Stromal cell of bone marrow (primary cell): ENCODE measurements at places on chromosomes 13 and 19.
A peak's percentile ranks its signal among the peaks of the same experiment; 100 is the strongest.

- DNase-seq, result no peak
Observed at GRCh38 chr13:34458756-34459715, 483.0 kb upstream of the NBEA start.

DNA sequence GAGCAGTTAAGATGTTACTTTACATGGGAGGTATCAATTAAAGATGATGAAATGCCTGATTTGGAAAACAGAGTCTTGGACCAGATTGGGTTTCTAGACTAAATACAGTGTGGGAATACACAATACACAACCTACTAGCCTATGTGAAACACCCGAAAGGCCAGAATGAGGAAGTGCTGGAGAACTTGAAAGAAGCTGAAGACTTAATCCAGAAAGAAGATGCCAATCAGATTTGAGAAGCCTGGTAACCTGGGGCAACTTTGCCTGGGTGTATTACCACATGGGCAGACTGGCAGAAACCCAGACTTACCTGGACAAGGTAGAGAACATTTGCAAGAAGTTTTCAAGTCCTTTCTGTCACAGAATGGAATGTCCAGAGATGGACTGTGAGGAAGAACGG is 43.2 kb downstream of the N4BP2L1 start:
- DNase-seq, result no peak

GRCh38 chr13:36685927-36686326 is 12.1 kb downstream of the SERTM1 start:
- DNase-seq, result peak; percentile 55

DNA sequence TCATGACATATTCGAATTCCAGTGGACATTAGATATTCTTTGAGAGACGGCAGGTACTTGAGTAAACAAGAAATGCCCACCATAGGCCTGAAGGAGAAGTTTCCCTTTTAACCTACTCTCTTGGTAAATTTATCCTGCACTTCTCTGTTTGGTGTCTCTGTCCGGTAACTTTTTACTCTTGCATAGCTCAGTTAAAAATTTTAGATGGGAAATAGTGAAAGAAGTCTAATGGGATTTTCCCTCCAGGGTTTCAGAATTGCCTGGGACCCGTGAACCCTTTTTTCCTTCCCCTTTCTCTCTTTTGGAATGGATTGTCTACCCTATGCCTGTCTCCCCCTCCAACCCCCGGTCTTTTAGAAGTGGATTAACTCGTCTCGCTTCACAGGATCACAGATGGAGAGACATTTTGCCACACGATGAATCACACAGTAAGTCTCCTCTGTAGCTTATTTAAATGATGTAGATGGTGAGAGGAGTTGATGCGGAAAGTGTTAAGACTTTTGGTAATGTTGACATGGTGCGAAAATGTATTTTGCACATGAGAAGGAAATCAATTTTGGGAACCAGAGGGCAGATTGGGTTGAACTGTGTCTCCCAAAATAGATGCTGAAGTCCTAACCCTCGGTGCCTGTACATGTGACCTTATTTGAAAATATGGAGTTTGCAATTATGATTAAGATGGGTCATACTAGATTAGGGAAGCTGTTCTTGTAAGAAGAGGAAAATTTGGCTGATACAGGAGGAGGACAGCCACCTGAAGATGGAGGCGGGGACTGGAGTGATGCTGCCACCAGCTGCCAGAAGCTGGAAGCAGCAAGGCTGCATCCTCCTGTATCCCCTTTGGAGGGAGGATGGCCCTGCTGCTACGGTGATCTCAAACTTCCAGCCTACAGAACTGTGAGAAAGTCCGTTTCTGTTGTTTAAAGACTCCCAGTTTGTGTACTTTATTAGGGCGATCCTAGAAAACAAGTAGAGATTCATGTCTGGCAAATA is 711 bp upstream of the MIPEP start:
- no peak for DNase-seq

DNA sequence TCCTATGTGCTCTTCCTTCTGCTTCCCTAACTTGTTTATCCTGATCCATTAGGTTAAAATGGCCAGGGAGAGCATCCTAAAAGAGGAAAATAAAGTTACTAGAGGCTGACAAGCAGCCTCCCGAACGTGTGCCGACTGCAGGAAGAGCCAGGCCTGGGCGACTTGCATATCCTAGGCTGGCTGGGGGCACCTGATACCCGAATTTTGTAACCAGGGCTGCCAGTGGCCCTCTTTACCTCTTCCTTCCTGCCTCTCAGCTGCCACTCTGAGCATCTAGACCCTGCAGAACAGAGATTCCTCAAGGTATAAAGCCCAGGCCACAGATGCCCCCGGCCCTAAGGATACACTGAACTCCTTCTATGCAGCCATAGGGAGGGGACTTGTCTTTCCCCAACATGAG is 48.5 kb upstream of the KATNAL1 start:
- no peak for DNase-seq

DNA sequence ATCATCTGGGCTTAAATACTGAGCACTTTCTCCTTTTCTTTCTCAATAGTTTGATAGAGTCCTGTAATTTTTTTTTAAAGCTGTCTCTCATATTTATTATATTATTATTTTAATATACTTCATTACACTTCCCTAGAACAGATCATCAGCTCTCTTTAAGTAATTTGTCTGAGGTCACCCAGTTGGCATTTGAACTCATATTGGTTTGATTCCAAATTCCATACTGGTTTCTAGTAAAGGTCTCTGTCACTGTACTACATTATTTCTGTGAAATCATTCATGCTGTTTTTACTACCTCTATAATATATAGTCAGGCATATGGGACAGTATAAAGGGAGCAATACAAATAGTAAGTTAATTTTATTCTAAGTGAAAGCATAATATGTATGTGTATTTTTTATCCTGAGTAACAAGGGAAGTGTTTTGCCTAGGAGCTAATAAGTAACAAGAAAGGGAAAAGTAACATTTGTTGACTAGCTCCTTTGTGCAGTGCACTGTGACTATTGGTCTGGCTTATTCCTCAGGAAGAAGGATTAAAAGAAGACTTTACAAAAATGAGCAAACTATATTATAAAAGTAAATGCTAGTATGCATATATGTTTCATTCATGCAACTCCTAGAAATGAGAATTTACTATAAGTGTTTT is 14.3 kb downstream of the LPAR6 start:
- no peak for DNase-seq

DNA sequence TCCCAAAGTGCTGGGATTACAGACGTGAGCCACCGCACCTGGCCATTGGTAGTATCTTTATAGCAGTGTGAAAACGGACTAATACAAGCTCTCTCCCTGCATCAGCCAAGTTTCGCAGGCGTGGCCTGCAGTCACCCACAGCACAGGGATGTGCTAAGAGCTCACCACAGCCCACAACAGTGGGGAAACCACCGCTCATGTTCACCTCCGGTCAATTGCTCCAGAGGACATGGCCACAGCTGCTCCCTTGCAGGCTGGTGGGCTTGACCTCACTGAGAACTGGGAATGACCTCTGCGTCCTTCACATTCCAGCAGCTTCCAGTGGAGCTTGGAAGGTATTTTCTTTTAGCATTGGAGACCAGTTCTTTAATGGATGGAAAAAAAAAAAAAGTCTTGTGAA is 156.4 kb downstream of the KCTD15 start:
- no peak for DNase-seq

DNA sequence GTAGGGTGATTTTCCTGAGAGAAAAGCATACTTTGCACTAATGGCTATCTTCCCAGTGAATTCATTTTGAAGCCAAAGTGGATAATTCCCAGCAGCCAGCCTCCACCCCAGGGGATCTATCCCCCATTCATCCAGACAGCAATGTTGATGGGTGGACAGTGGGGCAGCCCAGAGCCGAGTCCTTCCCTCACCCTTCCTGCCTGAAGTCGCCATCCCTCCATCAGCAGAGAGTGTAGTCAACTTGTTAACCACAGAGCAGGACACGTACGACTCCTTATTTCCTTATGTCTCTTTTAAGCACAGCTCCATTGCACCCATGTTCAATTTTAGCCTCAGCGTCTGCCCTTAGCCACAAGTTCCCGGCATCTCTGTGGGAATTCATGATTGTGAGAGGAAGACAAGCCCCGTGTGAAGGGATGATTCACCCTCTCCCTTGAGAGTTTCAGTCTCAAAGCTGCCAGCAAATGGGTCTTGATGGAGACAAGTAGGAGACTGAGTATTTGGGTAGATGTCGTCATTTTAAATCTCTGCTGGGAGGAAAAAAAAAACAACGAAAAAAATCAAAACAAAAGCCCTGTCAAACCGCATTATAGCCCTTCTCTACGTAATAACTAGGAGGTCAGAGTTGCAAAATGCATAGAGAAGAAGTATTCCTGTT is 58.3 kb upstream of the MEDAG start:
- peak; percentile 100 for DNase-seq

DNA sequence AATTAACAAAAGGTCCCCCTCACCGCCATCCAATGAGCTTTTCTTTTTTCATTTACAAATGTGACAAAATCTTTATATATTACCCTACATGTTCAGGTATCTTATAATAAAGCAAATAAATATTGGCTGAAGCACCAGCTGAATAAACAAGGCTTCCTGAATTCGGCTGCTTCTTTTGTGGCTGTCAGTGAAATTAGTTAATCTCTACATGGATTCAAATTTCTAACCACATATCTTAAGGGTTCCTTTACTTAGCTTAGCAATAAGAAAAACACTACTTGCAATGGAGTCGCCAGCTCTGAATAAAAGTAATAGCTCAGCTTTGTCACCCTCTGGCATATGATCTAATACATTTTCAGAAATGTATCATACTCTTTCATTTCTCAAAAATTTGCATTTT is 104.3 kb downstream of the CCNA1 start:
- no peak for DNase-seq

DNA sequence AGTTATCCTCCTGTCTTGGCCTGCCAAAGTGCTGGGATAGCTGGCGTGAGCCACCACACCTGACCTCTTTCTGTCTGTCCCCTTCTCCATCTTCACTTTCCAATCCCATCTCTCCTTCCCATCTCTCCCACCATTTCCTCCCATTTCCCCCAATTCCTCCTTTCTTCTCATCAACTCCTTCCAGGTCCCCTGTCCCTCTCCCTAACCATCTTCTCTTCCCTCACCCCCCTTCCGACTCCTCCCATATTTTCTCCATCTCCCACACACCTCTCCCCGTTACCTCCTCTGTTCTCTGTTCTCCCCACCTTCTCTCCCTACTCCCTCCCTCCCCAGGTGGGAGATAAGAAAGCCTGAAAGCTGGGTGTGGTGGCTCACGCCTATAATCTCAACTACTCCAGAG is 40.6 kb downstream of the KEAP1 start:
- no peak for DNase-seq

DNA sequence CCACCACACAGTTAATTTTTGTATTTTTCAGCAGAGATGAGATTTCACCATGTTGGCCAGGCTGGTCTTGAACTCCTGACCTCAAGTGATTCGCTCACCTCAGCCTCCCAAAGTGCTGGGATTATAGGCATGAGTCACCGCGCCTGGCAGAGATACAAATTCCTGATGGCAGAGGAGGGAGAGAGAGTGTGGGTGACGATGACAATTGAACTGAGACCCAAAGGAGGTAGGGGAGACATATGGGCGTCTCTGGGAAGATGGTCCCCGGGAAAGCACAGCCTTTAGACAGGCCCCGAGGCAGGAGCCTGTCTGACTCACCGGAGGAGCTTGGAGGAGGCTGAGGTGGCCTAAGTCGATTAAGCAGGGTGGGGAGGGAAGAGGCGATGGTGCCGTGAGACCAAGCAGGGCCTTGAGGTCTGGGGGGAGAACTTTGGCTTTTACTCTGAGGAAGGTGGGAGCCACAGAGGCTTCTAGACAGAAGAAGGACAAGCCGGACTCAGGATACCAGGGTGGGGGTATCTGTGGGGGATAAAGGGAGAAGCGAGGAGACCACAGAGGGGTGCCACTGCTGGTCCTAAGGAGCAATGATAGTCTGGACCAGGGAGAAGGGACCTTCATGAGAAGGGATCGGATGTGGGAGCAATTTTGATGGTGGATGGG is 38.2 kb downstream of the ARRDC2 start:
- peak; percentile 46 for DNase-seq

- DNase-seq, result no peak
Observed at GRCh38 chr13:44399074-44399473, 25.4 kb downstream of the SERP2 start.

GRCh38 chr13:20672772-20673171 is 30.7 kb upstream of the IL17D start:
- DNase-seq, result peak; percentile 4

DNA sequence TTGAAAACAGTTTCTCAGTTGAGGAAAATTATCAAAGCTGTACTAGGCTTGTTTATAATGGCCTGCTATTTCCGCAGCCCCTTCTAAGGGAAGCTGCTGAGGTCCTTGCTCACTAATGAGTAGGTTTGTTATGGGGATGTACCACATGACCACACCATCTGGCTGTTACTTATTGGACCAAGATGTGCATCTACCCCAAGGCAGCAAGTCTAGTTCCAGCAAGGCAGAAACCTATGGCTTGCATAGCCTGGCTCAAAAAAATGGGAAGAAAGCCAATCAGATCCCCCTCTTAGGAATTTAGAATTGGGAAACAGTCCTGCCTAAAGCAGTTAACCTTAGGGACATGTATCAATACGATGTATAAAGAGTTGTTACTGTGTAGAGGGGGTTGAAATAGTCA is 186.5 kb upstream of the SPRY2 start:
- no peak for DNase-seq

GRCh38 chr19:56619121-56619520 is 23.8 kb upstream of the SMIM17 start:
- no peak for DNase-seq

GRCh38 chr19:6773323-6773931 is 919 bp downstream of the VAV1 start:
- no peak for DNase-seq

DNA sequence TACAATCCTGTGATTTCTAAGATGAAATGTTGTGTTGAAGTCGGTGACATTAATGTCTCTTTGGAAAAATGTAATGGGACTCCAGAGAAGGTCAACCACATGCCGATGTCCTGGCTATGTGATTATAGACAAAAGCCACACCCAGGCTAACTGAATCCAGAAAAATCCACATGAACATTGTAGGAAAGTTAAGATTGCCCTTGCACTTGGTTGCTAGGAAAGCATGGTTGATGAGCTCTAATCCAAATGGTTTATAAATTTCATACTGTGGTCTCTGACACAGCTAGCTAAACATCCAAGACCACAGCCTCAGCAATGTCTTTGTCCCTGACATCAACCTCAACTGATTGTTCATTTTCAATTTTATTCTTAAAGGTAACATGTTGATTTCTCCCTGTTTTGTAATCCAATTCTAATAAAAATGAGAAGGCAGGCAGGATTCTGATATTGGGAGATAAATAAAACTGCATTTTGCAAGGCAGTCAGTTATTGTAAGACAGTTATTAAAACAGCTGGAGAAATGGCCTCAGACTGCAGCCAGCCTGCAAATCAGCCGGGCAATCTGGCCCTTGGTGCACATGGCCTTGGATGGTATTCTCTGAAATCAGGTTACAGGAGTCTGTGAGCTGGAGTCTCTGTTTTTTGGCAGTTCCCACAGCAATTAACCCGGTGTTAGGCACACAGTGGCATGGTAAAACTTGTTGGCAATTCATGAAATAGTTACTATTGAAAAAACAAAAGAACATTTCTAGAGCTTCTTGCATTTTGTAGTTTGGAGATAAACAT is 93.9 kb downstream of the STARD13 start:
- no peak for DNase-seq

DNA sequence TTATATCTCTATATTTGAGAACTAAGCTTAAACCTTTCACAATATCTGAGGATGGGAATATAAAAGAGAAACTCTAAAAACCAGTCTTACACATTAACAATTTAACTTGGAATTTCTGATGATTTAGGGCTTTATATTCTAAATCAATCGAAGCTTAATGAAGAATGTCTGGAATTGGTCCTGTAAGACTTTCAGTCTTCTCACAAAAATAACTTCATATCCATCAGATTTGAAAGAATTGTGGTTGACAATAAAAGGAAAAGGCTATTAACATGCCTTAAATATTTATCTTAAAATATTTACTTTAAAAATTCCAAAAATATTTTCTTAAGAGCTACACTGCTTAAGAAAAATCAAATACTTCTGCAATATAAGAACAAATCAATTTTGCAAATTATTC is 27.3 kb downstream of the MYCBP2 start:
- DNase-seq, result no peak
